ENCODE measurements at places on chromosomes 13 and 19. TPM values are rescaled to one million over a fixed set of nuclear protein-coding genes. Genes with fewer than 3 reads are reported as not detected.

Gene DCT
- total RNA-seq: not detected

Gene CERS1
- 1.4 TPM for total RNA-seq

Gene ACTMAP
- 2.5 TPM for total RNA-seq

Gene IL17D
- 1.2 TPM for total RNA-seq

Gene VASP
- 137 TPM for total RNA-seq

Gene NCR1
- not detected for total RNA-seq

Gene CYP4F8
- not detected for total RNA-seq

Gene PSG2
- total RNA-seq: not detected

Gene KLK15
- total RNA-seq: not detected

Gene BICRA
- 4.6 TPM for total RNA-seq

Gene ATP8B3
- 0.28 TPM for total RNA-seq

Gene OLFM4
- not detected for total RNA-seq

Gene IRGC
- not detected for total RNA-seq

Gene TMTC4
- 14.4 TPM for total RNA-seq

Gene TEX101
- total RNA-seq: not detected

Gene LSR
- total RNA-seq: 85.6 TPM

Gene TMEM143
- 4.7 TPM for total RNA-seq

Gene MAP4K1
- total RNA-seq: not detected

Gene MUC16
- total RNA-seq: 0.85 TPM

Gene ACER1
- not detected for total RNA-seq

Gene PROZ
- total RNA-seq: not detected

Gene GIPR
- 3.7 TPM for total RNA-seq

Gene RFX1
- total RNA-seq: 5.6 TPM

Gene FPR2
- total RNA-seq: not detected

Gene CELF5
- not detected for total RNA-seq

Gene PLIN4
- total RNA-seq: 0.84 TPM

Gene TRPC4
- not detected for total RNA-seq

Gene POU4F1
- not detected for total RNA-seq

Gene ZMYM5
- 7.8 TPM for total RNA-seq

Gene CRB3
- 36.9 TPM for total RNA-seq

Gene SMIM24
- not detected for total RNA-seq

Gene KPNA3
- 28.4 TPM for total RNA-seq

Gene CEACAM3
- total RNA-seq: not detected

Gene FCHO1
- 4.1 TPM for total RNA-seq

Gene PAF1
- total RNA-seq: 42.3 TPM

Gene ADAMTS10
- 0.21 TPM for total RNA-seq

Gene ATP1A3
- total RNA-seq: 0.33 TPM

Gene TMEM38A
- 0.88 TPM for total RNA-seq

Gene SYNGR4
- not detected for total RNA-seq

Gene GGACT
- 3.8 TPM for total RNA-seq

Gene B3GNT3
- 15.7 TPM for total RNA-seq

Gene CGB8
- 0.37 TPM for total RNA-seq

Gene GNG7
- 0.09 TPM for total RNA-seq

Gene CYP4F2
- 0.14 TPM for total RNA-seq

Gene LRRC8E
- 9.0 TPM for total RNA-seq

Gene ZNF628
- 3.7 TPM for total RNA-seq

Gene ATP4A
- total RNA-seq: not detected
